GM12864 (cell line): ENCODE measurements at places on chromosomes 4 and X.
A peak's percentile ranks its signal among the peaks of the same experiment; 100 is the strongest.

DNA sequence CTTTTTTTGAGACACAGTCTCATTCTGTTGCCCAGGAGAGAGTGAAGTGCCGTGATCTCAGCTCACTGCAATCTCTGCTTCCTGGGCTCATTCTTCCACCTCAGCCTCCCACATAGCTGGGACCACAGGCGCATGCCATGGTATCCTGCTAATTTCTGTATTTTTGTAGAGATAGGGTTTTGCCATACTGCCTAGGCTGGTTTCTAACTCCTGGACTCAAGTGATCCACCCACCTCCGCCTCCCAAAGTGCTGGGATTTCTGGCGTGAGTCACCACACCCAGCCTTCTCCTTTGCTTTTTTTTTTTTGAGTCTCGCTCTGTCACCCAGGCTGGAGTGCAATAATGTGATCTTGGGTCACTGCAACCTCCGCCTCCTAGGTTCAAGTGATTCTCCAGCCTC, 94.1 kb downstream of the PDS5A start:
- no peak for DNase-seq

- no peak for DNase-seq
Measured at GRCh38 chr4:154254999-154255398, 236.6 kb downstream of the DCHS2 start.

DNA sequence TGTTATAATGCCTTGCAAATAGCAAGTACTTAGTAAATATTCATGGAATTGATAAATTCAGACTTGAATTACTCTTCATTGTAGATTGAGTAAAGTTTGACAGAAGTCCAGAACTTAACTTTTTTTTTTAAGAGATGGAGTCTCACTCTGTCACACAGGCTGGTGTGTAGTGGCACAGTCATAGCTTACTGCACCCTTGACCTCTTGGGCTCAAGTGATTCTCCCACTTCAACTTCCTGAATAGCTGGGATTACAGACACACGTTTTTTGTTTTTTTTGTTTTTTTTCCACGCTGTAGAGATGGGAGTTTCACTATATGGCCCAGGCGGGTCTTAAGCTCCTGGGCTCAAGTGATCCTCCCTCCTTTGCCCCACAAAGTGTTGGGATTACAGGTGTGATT, 32.1 kb downstream of the UBE2K start:
- no peak for DNase-seq

- no peak for DNase-seq
Measured at GRCh38 chrX:13888284-13888683, 71.4 kb upstream of the GPM6B start.

GRCh38 chrX:149837639-149838038, 43.3 kb upstream of the MAGEA8 start:
- no peak for DNase-seq

GRCh38 chrX:23993012-23993633, 33.9 kb downstream of the KLHL15 start:
- DNase-seq: no peak

GRCh38 chr4:90486346-90486745, 359.2 kb downstream of the CCSER1 start:
- no peak for DNase-seq

- DNase-seq: no peak
Measured at GRCh38 chr4:38008571-38009021, 48.4 kb downstream of the PTTG2 start.

DNA sequence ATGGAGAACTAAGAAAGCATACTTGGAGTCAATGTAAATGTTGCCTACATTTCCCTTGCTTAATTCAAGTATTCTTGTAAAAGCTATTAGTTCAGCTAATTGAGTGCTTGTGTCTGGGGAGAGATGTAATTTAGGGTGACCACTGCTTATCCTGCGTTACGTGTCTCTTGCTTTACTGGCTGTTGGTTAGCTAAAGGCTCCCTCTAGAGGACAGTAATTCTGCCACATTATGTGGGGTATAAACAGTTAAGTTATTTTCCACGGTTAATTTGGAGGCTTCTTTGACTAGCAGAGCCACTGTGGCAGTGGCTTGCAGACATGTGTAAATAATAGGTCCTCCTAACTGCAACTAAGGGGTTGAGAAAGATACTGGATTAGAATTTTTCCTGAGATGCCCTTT, 25.3 kb upstream of the NAF1 start:
- no peak for DNase-seq

GRCh38 chrX:12138361-12139313, at the start of gene FRMPD4:
Gene FRMPD4, plus strand, starts transcription at chrX:12138473. Its CDS starts 499 bp downstream, at chrX:12138972.
- DNase-seq: no peak

GRCh38 chr4:36288731-36289426, 7.5 kb downstream of the DTHD1 start:
- DNase-seq: no peak

GRCh38 chr4:159677521-159677920, 574.6 kb downstream of the RAPGEF2 start:
- DNase-seq: no peak

DNA sequence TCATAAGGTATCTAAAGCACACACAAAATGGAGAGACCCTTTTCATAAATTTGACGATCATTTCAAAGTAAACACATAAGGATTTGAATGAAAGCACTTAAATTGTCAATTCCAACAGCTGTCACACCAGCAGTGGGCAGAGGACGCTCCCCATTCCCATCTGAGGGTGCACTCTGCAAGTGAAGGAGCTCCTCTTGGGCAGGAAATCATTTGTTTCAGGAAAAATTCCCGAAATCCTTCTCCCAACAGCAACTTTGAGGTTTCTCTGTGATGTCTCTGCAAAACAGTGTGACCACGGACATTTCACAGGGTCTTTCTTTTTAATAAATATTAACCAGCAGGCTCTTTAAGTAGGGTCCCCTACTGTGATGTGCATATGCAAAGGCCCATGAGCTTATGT, 111.0 kb downstream of the EPHA5 start:
- no peak for DNase-seq

- DNase-seq: no peak
Measured at GRCh38 chrX:21944136-21944615, 3.7 kb downstream of the SMS start.

- no peak for DNase-seq
Measured at GRCh38 chr4:166458756-166459155, 585.7 kb downstream of the TLL1 start.

GRCh38 chrX:74286950-74287740, 16.8 kb upstream of the ZCCHC13 start:
- DNase-seq: no peak

- DNase-seq: peak; percentile 27
Measured at GRCh38 chrX:109782994-109783700, 50.1 kb upstream of the ACSL4 start.

- DNase-seq: no peak
Measured at GRCh38 chr4:63492515-63492914, 916.7 kb downstream of the TECRL start.

DNA sequence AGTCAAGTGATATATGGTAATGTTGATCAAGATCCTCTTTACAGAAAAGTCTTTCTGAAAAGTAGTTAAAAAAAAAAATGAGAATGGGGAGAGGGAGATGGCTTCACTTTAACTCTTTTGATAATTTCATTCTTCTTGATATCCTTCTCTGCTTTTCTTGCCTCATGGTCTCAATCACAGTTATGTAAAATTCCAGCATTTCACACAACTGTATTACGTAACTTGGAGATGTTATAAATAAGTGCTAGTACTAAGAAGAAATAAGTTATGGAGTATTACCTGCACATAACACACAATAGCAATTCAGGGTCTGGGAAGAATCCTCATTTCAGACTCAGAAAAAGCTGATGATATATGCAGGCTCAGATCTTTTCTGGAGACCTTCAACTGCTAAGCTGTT, 22.0 kb downstream of the RUFY3 start:
- DNase-seq: no peak

DNA sequence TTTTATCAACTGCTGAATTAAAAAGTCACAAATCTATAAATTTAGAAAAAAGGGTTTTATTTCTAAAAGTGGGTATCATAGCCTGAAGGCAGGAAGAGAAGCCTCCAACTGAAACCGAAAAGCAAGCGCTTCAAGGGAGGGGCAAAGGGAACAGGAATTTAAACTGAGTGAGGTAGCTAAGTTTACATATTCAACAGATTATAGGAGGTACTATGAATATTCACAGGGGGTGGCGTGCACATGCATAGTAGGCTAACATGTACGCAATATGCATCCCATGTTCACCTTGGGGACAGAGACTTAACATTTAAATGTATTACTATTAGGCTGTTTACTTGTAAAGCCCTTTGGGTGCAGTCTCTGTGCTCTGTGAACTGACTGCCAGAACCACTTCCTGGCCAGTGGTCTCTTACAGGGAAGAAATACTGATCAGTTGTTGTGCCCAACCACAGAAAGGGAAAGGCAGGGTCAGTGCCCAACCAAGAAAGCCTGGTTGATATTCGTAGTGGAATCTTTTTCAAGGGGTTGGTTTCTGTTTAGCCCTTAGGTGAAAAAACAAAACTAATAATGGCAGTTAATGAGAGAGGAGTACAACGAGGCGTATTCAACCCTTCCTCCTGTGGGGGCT, 168.7 kb upstream of the GALNTL6 start:
- DNase-seq: peak; percentile 73

DNA sequence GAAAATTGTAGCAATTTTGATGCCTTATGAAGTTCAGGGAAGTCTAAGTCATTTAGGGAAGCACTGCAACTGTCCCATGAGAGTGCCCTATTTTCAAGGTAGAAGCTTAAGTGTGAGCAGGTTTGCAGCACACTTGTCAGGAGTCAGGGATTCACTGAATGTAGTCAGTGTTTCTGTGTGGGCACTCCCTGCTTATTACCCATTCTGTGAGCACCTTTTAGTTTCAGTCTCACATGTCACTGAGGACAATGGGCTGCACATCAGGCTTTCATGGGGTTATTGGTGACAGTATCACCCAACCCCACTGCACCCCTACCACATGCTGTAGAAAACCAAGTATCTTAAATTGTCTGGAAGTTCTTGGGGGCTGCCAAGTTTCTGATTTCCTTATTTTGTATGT, 2.9 kb upstream of the CCNG2 start:
- DNase-seq: no peak

DNA sequence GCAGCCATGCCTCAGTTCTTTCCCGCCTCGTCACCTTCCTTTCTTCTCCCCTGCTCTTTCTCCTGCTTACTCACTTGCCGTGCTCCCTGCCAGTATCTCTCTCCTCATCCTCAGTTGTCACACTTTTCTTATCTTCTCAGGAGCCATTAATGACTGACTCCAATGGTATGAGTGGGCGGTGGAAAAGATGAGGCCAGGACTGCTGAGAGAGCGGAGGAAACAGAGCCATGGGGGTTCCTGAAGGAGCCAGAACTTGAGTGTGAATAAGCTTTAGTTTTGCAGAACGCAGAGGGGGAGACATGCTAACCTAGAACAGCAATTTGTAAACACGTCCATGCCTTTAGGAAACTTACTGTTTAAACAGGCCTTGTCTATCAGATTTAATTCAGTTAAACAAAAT, 126.5 kb downstream of the CHIC2 start:
- DNase-seq: no peak

DNA sequence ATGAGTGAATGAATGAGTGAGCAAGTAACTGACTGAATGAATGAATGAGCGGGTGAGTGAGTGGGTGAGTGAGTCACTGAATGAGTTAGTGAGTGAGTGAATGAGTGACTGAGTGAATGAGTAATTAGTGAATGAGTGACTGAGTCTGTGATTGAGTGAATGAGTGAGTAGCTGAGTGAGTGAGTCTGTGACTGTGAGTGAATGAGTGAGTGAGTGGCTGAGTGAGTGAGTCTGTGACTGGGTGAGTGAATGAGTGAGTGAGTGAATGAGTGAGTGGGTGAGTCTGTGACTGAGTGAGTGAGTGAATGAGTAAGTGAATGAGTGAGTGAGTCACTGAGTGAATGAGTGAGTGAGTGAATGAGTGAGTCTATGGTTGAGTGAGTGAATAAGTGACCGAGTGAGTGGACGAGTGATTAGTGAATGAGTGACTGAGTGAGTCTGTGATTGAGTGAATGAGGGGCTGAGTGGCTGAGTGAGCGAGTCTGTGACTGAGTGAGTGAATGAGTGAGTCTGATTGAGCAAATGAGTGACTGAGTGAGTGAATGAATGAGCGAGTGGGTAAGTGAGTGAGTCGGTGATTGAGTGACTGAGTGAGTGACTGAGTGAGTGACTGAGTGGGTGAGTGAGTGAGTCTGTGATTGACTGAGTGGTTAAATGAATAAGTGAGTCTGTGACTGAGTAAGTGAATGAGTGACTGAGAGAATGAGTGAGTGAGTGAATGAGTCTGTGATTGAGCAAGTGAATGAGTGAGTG, 223.0 kb upstream of the PSAPL1 start:
- DNase-seq: no peak

DNA sequence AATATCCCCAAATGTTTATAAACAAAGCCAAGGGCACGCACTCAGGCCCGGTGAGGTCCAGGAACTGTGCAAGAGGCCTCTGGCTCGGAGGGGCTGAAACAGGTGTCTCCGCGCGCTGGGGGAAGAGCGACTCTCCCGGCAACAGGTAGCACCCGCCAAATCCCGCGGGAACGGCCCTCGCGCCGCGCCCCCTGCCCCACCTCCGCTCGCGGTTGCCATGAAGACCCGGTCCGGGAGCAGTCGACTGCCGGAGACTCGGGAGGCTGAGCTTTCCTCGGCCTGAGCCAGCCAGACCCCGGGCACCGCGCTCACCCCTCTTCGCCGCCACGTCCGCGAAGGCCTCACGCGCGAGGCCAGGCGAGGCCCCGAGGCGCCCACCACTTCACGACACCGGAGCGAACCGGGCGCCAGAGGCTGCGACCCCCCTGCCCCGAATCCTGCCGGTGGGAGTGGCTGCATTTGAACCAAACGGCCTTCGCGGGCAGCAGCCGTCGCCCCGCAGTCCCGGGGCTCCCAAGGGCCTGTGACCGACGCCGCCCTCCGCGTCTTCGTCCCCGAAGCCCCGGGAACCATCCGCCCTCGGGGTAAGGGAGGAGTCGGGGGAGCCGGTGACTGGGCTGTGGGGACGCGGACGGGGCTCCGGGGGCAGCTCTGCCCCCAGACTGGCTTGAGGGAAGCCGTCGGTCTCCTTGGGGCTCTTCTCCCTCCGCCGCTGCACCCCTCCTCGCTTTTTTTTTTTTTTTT, at the start of gene NSUN7:
Gene NSUN7 (plus strand): TSS at position 239 of the 744 bp plus-strand sequence. CDS start 739 bp downstream, outside the sequence.
- no peak for DNase-seq

DNA sequence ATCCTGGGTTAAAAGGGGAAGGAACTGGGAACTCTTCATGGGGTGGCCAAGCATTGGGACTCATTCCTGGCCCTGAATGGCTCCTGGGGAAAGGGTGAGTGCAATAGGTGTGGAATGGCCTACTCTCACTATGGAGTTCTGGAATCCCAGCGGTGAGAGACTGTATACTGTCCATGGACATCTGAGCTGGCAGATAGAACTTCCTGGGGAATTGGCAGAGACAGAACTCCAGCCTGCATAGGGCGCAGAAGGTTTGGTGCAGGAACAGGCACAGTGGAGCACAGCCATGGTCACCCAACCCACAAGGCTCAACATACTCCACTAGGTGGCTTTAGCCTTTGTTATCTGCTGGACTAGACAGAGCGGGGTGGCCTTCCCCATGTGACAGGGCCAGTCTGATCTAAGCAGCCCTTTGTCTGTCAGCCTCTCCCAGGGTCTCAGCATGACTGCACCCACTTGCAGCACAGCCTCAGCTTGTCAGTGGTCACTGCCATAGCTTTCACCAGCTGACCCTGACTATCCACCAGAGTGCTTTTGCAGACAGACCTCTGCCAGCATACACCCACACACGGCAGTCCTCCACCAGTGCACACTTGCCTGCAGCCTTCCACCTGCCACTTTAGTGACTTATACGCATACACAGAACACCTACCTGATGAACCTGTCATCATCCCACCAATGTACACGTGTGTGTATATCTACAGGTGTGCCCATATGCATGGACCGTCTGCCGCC, 48.4 kb downstream of the TECRL start:
- no peak for DNase-seq

- DNase-seq: no peak
Measured at GRCh38 chr4:46316215-46316614, 73.7 kb downstream of the GABRA2 start.
